ENCODE measurements at places on chromosomes 16 and 17. TPM values are rescaled to one million over a fixed set of nuclear protein-coding genes. Genes with fewer than 3 reads are reported as not detected.

Gene HSPB9
- not detected for total RNA-seq

Gene KRT27
- not detected for total RNA-seq

Gene OGFOD3
- 18.7 TPM for total RNA-seq

Gene BLMH
- 35.9 TPM for total RNA-seq

Gene GPR179
- under 0.01 TPM for total RNA-seq

Gene MYLK3
- not detected for total RNA-seq

Gene TBC1D26
- not detected for total RNA-seq

Gene TP53TG3F
- total RNA-seq, result not detected

Gene MARVELD3
- total RNA-seq, result not detected

Gene TSR1
- total RNA-seq, result 24.2 TPM

Gene OMG
- 3.9 TPM for total RNA-seq

Gene KRTAP1-1
- not detected for total RNA-seq

Gene WNK4
- total RNA-seq, result 0.45 TPM

Gene ACSM5
- total RNA-seq, result not detected

Gene IL34
- 3.4 TPM for total RNA-seq

Gene EVPLL
- total RNA-seq, result not detected

Gene ABCC11
- total RNA-seq, result 0.09 TPM

Gene GNAO1
- not detected for total RNA-seq

Gene ZP2
- total RNA-seq, result not detected

Gene OTOP3
- total RNA-seq, result not detected

Gene OR4D1
- total RNA-seq, result not detected

Gene SHBG
- total RNA-seq, result 0.25 TPM
